ENCODE measurements at places on chromosomes 2 and 18.

DNA sequence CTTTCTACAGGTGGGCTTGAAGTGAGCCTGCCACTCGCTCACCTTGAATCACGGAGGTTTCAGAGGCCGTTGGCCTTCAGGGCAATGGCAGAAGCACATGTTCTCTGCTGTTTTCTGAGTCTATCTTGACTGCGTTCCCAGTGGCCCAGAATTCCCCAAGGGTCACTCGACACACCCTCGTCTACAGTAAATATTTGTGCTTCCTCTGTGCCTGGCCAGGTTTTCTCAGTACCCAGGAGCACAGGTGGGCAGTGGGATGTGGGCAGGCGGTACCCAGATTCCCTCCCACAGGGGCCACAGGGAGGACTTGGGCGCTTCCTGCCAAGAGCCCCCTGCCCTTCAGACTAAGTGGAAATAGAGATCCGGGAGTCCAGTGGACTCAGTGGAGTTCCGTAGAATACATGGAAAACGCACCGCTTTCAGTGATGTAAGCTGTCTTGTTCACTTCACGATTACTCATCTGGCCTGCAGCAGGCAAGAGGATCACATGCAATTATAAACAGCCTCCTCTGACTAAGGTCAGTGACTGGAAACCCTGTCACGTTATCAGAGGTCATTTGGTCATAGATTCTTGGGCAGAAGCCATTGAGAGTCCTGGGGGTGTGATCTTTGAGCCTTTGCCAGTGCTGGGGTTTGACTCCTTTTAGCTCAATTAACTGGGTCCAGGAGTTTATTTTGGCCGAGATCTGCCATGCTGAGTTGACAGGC, 179.8 kb downstream of the NEDD4L start:
- DNase-seq: no peak

DNA sequence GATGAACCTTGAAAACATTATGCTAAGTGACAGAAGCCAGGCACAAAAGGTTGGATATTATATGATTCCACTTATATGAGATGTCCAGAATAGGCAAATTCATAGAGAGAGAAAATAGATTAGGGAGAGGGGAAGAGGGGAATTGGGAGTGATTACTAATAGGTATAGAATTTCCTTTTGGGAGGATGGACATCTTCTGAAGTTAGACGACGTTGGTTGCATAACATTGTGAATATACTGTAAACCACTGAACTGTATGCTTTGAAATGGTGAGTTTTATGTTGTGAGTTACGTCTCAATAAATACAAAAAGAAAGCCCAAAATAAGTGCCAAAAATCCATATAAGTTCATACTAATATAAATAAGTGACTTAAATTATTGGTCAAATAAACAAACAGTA, 18.6 kb upstream of the CYP26B1 start:
- no peak for DNase-seq

DNA sequence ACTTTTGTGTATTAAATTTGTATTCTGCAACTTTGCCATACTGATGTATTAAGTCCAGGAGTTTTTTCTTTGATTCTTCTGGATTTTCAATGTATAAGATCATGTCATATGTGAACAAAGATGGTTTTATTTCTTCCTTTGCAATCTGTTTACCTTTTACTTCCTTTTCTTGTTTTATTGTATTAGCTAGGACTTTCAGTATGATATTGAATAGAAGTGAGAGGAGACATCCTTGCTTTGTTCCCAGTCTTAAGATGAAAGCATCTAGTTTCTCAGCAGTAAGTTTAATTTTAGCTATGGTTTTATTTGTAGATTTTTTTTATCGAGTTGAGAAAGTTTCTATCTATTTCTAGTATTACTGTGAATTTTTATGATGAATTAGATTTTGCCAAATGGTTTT, 25.5 kb downstream of the VRK2 start:
- DNase-seq: no peak

DNA sequence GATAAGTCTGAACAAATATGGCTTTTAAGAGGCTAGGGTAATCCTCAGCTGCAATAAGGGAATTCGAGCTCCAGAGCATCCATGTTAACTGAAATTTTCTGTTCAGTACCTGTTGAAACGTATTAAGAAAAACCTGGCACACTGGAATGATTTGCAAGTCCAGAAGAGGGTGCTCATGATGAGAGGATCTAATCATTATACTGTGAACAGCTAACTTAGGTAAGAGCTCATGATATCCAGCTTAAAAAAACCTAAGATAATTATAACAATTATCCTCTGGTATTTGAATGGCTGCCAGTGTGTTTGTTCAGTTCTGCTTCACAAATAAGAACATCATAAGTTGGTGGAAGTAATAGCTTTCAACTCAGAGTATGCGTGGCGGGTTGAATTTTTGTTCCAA, 1118.3 kb upstream of the DDX18 start:
- DNase-seq: no peak

DNA sequence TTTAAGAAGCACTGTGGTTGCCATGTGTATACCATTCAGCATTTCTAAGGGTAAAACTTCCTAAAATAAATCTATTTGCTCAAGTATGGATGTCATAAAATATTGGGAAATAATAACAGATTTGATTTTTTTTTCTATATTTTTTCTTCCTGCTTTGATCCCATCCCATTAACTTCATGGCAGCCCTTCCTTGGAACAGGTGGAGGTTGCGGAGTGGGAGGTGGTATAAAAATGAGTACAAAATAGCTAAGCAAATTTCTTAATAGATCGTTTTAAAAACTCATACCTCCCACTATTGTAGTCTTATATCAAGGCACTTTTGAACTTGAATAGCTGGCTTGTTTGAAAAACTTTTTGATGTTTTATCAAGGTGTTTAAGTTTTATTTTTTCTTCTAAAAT, 152.1 kb upstream of the KYNU start:
- DNase-seq: no peak

DNA sequence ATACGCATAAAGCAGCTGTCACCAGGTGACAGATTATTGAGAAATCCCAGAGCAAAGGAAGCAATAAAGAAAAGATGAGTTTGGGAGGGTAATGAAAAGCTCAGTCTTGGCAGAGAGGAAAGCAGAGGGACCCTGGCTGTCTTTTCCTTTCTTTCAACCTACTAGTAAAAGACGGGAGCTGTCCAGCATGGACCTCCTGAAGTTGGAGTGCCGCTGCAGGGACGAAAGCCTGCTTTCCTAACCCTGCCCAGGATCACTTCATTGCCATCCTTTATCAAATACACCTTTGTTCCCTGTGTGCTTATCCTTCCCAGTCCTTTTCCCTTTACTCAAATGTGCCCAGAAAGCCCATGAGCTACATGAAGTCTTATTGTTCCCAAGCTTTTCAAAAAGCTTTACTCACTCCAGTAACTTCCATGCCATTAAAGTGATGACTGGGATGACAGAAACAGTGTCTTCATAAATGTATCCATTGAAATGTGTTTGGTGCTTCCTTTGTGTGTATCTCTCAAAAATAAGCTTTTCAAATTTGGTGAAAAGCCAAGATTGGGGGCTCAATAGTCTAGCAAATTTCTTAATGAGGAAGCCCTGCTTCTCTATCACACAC, 3.7 kb upstream of the SPR start:
- no peak for DNase-seq

GRCh38 chr2:45895241-45895861, 243.9 kb downstream of the PRKCE start:
- DNase-seq: no peak

- no peak for DNase-seq
Measured at GRCh38 chr18:79796531-79797405, 970 bp upstream of the KCNG2 start.

DNA sequence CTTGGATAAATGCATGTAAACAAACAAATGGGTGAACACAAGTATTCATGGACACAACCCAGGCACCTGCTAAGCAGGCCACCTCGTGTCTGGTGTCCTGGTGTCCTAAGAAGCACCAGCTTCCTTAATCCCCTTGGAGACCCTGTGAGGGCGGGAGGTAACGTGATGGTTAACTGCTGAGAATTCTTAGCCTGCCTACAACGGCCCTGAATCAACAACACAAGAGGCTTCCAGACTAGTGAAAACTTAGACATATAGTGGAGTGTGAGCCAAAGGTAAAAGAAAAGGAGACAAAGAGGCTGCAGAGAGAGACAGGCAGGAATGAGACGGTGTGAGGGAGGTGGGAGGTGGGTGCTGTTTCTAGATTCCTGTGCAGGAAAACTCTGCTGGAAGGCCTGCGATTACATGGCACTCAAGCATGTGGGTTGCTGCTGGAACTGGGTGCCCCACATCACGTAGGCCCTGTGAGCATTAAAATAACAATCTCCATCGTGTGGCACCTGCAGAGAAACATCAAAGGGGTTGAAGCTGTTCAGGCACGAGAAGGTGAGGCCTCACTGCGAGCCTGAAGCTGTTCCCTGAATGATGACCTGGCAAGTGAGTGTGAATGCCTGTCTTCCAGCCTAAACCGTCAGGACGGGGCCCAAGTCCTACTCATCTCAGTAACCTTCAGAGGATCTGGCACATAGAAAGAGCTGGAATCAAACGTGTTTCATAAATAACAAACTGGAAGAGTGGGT, 64.2 kb downstream of the RPL37A start:
- DNase-seq: no peak

GRCh38 chr2:78993518-78994148, 31.9 kb upstream of the REG3G start:
- DNase-seq: no peak

GRCh38 chr2:171289316-171289715, 128.6 kb upstream of the TLK1 start:
- DNase-seq: no peak

GRCh38 chr2:218622606-218623365, 15.1 kb downstream of the PLCD4 start:
- DNase-seq: no peak

DNA sequence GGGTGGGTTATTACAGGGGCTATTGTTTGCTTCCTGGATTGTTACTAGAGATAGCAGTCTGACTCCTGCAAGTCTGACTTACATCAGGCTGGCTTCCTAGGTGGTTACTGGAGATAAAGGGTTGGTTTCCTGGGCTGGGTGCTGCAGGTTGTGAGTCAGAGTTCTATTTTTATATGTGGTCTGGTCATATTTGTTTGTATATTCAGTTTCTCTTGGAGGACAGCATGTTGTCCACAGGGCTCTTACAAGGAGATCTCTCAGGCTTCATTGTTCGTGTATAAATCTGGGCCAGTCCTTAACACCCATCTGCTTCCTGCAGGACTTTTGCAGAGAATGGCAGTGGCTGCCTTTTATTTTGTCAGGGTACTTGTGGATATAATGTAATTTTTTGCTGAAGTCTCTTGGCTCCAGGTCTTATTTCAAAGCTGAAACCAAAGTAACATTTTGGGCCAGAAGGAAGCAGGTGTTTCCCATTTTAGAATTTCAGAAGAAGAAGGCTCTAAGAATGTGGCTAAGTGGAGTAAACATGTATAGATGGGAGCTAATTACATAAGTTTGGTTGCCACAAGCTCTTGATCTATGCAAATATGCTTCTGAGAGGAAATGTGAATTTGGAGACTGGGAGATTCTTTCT, 65.9 kb upstream of the SLC16A14 start:
- DNase-seq: no peak

GRCh38 chr2:221448844-221449390, 123.2 kb downstream of the EPHA4 start:
- DNase-seq: no peak

- DNase-seq: no peak
Measured at GRCh38 chr2:2880938-2881337, 496.7 kb downstream of the EIPR1 start.

- no peak for DNase-seq
Measured at GRCh38 chr2:159144776-159145614, 141.5 kb downstream of the WDSUB1 start.

DNA sequence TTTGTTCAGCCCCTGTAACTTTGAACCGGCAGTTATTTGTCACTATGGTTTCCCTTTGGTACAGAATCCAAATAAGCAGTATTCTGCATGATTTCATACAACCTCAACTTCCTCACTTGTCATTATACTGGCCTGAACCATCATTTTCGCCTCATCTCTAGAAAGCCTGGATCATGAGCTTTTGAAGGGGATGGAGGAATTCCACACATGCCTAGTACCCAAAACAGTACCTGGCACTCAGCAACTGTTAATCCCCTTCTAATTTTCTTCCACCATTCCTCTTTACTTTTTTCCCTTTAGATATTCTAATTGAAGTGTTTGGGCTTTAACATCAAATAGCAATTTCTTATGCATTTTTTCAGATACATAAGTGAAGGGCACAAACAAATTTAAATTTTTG, 1574.4 kb upstream of the NXPH2 start:
- no peak for DNase-seq

DNA sequence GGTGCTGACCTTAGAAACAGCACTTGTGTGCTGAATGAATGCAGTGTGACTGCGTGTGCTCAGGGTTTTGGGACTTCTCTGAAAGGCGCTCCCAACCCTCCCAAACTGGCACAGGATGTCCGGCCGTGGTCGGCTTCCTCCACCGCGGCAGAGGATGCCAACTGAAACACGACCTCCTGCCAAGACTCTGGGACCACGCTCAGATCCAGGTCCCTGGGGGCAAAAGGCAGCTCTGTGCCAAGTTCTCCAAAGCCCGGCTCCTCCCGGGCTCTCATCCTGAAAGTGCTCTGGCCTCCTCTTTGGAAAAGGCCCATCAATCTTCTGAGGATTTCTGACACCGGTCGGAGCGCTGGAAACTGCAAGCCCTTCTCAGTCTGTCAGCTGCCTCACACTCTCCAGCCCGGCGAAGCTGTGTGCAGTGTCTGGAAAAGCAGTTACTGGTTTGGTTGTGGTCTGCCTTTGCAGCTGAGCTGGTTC, 32.3 kb upstream of the ZBTB7C start:
- no peak for DNase-seq

DNA sequence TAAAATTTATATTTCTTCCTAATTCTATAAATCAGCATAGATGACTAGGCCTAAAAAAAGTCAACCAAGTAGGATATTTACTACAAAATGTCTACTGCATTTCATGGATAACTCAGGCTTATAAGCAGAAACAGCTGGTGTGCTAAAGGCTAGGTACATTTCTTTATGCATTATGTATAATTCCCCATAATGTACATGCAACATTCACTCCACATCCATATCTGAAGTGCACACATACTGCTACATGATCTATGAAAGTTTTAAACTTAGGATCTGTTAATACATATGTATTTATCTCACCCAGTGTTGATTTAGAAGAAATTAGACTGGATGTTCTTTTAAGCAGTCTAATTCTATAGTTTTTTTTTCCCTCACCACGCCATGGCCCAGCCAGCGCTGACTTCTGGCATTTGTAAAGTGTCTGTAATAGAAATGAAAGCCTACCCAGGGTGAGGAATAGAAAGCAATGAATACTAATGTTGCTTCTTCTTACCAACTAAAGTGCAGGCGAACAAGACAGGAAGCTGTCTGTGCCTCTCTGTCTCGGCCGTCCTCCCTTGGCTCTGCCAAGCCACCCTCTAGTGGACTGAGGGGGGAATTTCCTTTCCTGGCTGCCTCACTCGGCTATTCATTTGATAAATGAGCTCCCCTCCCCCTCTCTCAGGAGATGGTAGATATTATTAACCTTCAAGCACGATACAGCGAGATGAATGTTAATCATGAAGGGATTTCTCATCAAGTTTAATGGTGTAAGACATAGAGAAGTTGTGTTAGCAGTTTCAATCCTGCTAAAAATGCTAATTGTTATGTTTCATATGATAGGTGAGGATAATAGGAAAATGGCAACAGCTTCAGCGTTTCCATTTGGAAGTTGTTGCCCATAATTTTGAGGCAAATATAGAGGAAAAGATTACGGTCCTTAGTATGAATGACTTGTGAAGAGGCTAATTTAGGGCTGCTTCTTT, 384.5 kb downstream of the MTX2 start:
- peak; percentile 4 for DNase-seq

GRCh38 chr2:19176977-19177376, 181.4 kb downstream of the OSR1 start:
- no peak for DNase-seq

- DNase-seq: no peak
Measured at GRCh38 chr2:120851116-120851773, 115.6 kb downstream of the GLI2 start.
